Naive thymus-derived CD8-positive, alpha-beta T cell (primary cell): ENCODE measurements at places on chromosomes 7 and 10. TPM values are rescaled to one million over a fixed set of nuclear protein-coding genes. Genes with fewer than 3 reads are reported as not detected.

MTERF1 gene
- total RNA-seq, result 33.7 TPM

KCND2 gene
- not detected for total RNA-seq

SYNPO2L gene
- not detected for total RNA-seq

TMEM196 gene
- not detected for total RNA-seq

DEPP1 gene
- total RNA-seq, result not detected

EFCAB10 gene
- total RNA-seq, result not detected

GRCh38 chr7:100583132-100584053, 2.5 kb downstream of the LRCH4 start:
- DNase-seq, result peak; percentile 34
- peak overlapping the region; percentile 96 for H3K4me3 ChIP-seq
- H3K27ac ChIP-seq, result no peak overlapping the region
- H3K36me3 ChIP-seq, result peaks cover 9% of the 10 kb centered on the region

- no peaks in the 10 kb centered on the region for H3K36me3 ChIP-seq
- no peak overlapping the region for H3K27ac ChIP-seq
- no peak for DNase-seq
- H3K4me1 ChIP-seq, result no peaks in the 10 kb centered on the region
Measured at GRCh38 chr10:86301971-86302370, 64.6 kb downstream of the GRID1 start.

DNA sequence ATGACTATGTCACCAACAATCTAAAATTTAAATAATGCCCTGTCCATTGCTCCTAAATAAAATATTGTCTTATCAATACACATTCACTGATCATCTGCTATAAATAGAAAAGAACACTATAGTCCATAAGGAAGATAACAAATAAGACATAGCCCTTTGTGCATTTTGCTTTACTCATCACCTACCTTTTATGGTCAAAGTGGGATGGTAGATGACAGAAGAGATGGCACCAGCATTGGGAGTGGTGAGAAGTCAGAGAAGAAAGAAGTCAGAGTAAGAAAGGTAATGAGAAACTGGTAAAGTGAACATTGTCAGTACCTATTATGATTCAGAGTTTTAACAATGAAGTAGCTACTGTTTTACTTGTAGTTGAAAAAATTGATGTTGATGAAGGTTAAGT, 31.1 kb downstream of the SEMA3E start:
- H3K27me3 ChIP-seq, result no peaks in the 10 kb centered on the region
- H3K4me3 ChIP-seq, result no peak overlapping the region
- no peaks in the 10 kb centered on the region for H3K36me3 ChIP-seq
- DNase-seq, result no peak

DNA sequence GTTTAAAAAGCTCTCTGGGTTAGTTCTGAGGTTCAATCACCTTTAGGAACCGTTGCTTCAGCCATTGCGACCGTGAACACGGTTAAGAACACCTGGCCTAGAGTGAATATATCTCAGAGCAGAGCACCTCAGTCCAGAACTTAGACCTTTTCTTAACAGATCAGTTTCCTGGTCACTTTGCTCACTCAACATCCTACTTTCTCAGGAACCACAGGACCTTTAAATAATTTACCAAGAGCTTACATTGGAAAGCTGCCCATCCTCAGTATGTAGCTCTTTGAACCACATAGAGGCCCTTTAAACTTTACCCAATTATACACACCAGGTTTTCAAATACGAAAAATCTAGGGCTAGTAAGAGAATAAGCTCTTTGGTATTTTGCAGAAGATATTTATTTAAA, 153.2 kb downstream of the NRBF2 start:
- no peak for DNase-seq
- H3K27ac ChIP-seq, result no peak overlapping the region
- no peaks in the 10 kb centered on the region for H3K36me3 ChIP-seq
- H3K4me1 ChIP-seq, result peaks cover 9% of the 10 kb centered on the region

DNA sequence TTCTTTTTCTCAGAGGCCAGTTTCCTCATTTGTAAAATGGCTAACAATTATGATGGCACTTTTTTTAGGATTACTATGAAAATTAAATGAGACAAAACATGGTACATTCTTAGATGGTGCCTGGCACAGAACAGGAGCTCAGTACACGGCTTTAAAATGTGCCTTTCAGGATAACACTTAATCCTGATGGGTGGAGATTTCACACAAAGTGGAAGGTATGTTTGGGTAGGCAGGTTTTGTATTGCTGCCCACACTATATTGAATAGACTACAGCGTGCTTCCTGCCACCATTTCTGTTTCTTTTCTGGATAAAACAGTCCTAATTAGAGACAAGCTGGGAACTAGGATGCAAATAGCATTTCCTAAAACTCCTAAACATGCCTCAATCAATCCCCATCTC, 22.0 kb upstream of the IMPDH1 start:
- DNase-seq, result no peak
- H3K36me3 ChIP-seq, result no peaks in the 10 kb centered on the region
- no peak overlapping the region for H3K4me3 ChIP-seq
- no peak overlapping the region for H3K27ac ChIP-seq
- H3K27me3 ChIP-seq, result peaks cover 14% of the 10 kb centered on the region

GRCh38 chr10:27433976-27434375, 70.1 kb upstream of the RAB18 start:
- H3K27me3 ChIP-seq, result peaks cover 4% of the 10 kb centered on the region
- H3K4me3 ChIP-seq, result no peak overlapping the region
- no peak for DNase-seq
- H3K36me3 ChIP-seq, result peaks cover 3% of the 10 kb centered on the region
- H3K4me1 ChIP-seq, result no peaks in the 10 kb centered on the region

GRCh38 chr7:106369352-106369751, 84.6 kb upstream of the NAMPT start:
- H3K27me3 ChIP-seq, result no peaks in the 10 kb centered on the region
- no peak overlapping the region for H3K27ac ChIP-seq
- H3K4me1 ChIP-seq, result peaks cover 1% of the 10 kb centered on the region
- no peak for DNase-seq
- no peak overlapping the region for H3K4me3 ChIP-seq

DNA sequence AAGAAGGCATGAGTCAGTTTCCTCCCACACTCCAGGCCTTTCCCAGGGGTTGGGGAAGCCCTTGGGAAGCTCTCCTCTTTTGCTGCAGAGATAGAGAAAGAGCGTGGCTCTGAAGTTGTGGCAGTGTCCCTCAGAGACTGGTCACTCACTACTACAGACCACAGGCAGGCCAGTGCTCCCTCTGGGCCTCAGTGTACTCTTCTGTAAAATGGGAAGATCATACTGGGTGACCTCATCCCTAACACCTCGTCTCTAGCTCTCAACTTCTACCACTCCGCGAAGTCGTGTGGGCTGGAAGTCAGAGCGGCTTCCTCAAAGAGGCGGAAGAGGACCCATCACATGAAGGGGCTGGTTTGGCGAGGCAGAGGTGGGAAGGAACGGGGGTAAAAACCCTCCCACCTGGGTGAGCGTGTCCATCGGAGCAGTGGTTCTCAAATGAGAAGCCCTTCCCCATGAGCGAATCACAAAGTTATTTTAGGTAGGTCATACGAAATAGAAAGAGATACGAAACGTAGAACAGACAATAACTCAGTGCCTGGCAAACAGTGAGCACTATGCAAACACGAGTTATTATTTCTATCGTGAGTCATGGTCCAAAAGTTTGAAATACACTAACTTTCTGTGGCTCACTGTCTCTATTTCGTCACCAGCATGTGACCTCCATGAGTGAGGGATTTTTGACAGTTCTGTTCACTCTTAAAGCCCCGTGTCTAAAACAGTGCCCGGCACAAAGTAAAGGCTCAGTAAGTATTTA, 32.7 kb downstream of the PRKAG2 start:
- peaks cover 19% of the 10 kb centered on the region for H3K4me1 ChIP-seq
- no peak overlapping the region for H3K4me3 ChIP-seq
- no peak overlapping the region for H3K27ac ChIP-seq
- no peak for DNase-seq
- no peaks in the 10 kb centered on the region for H3K27me3 ChIP-seq
- H3K36me3 ChIP-seq, result no peaks in the 10 kb centered on the region

DNA sequence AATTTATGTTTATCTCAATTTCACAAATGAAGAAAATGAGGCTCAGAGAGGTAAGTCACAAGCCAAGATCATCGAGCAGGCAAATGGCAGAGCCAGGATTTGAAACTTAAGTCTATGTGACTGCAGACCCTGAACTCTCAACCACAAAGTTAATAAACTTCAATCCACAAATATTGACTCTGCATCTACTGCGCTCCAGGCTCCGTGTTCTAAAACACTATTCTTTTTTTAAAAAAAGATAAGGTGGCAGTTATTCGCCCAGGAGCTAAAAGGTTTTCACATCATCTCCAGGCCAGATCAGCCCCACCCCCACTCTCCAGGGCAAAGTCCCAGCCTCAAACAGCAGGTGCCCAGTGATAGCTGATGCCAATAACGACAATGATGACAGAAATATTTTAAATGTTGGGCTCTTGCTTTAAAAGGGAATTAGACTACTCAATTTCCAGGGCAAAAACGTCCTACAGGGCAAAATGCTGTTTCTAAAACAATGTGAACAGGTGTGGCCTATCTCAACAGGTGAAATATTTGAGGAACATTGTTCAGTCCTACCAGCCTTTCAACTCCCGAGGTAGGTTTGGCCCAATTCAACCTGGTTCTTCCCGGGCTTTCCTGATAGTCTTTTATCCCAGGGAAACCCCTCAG, 85.2 kb downstream of the SORBS1 start:
- no peaks in the 10 kb centered on the region for H3K27me3 ChIP-seq
- no peak for DNase-seq
- H3K27ac ChIP-seq, result no peak overlapping the region
- H3K4me1 ChIP-seq, result no peaks in the 10 kb centered on the region

- no peaks in the 10 kb centered on the region for H3K4me1 ChIP-seq
- H3K4me3 ChIP-seq, result no peak overlapping the region
- no peaks in the 10 kb centered on the region for H3K36me3 ChIP-seq
- H3K27ac ChIP-seq, result no peak overlapping the region
Measured at GRCh38 chr10:118850418-118851061, 95.8 kb upstream of the CACUL1 start.

DNA sequence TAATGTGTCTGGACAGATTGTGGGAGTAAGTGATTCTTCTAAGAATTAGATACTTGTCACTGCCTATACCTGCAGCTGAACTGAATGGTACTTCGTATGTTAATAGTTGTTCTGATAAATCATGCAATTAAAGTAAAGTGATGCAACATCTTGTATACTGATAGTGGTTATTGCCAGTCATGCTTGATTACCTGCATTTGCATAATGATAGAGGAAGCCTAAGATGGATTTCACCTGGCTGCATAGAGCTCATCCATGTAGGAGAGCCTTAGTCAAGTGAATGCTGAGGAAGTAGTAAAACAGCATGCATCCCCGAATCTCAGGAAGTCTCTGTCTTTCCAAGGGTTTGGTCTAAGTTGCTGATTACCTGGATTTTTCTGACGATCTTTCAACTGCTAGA, 64.2 kb upstream of the CAPZA2 start:
- no peak for DNase-seq
- peaks cover 7% of the 10 kb centered on the region for H3K27me3 ChIP-seq
- H3K36me3 ChIP-seq, result no peaks in the 10 kb centered on the region
- no peak overlapping the region for H3K27ac ChIP-seq
- no peak overlapping the region for H3K4me3 ChIP-seq

GRCh38 chr7:101126651-101127459, at the start of gene SERPINE1:
SERPINE1 (plus strand) TSS chr7:101127104; CDS start chr7:101128394, 1,290 bp downstream.
- peak; percentile 18 for DNase-seq
- H3K27me3 ChIP-seq, result peaks cover 85% of the 10 kb centered on the region
- H3K36me3 ChIP-seq, result no peaks in the 10 kb centered on the region
- peak within 1 kb of the TSS; percentile 63 for H3K27ac ChIP-seq

DNA sequence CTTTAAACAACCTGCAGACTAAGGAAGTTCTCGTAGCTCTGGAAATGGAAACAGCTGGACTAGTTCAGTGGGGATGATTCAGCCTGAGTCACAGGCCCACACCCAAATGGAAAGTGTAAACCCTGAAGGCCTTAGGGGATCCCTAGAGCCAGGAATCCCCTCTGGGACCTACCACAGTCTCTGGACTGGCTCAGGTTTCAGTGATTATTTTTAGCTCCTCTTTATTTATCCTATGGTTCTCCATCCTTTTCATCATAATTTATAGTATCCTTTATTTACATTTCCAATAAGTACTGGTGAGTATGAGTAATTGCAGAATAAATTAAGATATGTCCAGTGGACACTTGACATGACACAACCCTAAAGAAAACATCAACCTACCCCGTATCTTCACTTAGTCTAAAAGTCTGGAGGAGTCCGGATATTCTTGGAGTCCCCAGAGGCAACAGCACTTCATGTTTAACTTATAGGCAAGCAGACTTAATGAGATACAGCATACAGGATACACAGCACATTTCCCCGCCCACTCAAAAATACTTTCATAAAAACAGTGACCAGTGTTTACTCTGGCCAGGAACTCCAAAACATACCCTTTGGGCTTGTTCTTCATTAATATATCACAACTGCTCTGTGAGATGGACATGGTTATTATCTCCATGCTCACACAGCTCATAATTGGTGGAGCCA, 28.4 kb upstream of the SEMA3E start:
- H3K36me3 ChIP-seq, result no peaks in the 10 kb centered on the region
- no peaks in the 10 kb centered on the region for H3K27me3 ChIP-seq
- DNase-seq, result no peak

GRCh38 chr10:118669020-118669791, 73.8 kb upstream of the PRLHR start:
- H3K4me3 ChIP-seq, result peak overlapping the region; percentile 72
- H3K36me3 ChIP-seq, result no peaks in the 10 kb centered on the region
- H3K27me3 ChIP-seq, result no peaks in the 10 kb centered on the region
- peak overlapping the region; percentile 73 for H3K27ac ChIP-seq

DNA sequence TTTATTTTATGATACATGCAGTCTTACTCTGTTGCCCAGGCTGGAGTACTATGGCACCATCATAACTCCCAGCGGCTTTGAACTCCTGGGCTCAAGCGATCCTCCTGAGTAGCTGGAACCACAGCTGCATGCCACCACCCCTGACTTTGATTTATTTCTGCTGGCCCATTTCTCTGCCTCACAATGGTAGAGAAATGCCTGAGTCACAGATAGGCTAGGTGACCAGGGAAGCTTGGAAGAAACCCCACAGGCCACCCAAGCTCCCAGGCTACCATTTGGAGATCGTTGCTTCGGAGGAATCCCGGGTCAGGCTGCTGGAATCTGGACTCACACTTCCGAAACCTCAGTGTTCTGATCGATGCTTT, 17.4 kb upstream of the BAIAP2L1 start:
- no peak overlapping the region for H3K27ac ChIP-seq
- H3K4me1 ChIP-seq, result no peaks in the 10 kb centered on the region
- no peak overlapping the region for H3K4me3 ChIP-seq
- no peaks in the 10 kb centered on the region for H3K36me3 ChIP-seq

DNA sequence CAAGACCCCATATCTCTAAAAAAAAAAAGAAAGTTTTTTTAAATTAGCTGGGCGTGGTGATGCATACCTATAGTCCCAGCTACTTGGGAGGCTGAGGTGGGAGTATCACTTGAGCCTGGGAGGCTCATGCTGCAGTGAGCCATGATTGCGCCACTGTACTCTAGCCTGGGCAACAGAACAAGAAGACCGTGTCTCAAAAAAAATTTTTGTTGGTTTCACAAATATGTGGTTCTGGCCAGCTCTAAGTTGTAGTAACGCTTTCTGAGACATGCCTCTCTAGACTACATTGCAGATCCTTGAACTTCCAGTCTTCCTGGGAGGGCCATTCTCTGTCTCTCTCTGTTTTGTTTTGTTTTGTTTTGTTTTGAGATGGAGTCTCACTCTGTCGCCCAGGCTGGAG, 24.6 kb upstream of the RHBDD2 start:
- DNase-seq, result no peak
- H3K4me1 ChIP-seq, result no peaks in the 10 kb centered on the region
- no peak overlapping the region for H3K27ac ChIP-seq
- no peaks in the 10 kb centered on the region for H3K36me3 ChIP-seq

GRCh38 chr7:31440511-31440910, 73.4 kb upstream of the ITPRID1 start:
- H3K4me3 ChIP-seq, result no peak overlapping the region
- no peak for DNase-seq
- no peaks in the 10 kb centered on the region for H3K36me3 ChIP-seq
- no peaks in the 10 kb centered on the region for H3K4me1 ChIP-seq
- H3K27ac ChIP-seq, result no peak overlapping the region
